ENCODE measurements at places on chromosomes 2 and 18.
A peak's percentile ranks its signal among the peaks of the same experiment; 100 is the strongest.

DNA sequence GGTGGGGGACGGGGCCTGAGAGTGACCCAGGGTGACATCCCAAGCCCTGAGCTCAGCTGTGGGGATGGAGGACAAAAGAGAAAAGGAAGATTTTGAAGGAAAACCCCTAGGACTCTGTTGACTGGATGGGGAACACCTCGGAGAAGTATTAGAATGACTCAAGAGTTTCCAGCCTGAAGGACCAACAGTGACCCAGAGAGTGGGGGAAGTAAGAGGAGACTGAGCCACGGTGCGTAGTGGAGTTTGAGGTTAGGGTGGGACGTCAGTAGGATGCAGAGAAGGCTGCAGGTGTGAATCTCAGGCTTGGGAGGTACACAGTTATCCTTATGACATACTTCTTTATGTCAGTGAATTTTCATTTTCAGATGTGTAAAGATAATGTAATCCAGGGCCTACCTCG, 119.5 kb downstream of the NCK2 start:
- DNase-seq, result no peak

DNA sequence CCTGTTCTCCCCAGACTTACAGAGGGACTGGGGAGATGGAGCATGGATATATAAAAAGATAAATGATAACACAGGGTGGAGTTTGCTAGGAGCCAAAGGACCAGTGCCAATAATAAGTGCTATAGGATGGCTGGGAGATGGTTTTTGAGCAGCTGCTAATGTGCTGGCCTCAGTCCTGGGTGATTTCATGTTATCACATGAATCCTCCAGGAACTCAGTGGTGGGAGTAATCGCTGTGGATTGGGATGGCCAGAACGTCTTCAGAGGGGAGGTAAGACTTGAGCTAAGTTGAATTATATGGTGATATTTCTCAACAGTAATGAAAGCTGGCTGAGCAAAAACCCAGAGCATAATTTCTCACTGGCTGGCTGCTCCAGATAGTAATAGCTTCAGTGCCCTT, 441.4 kb downstream of the SLC4A3 start:
- no peak for DNase-seq

- peak; percentile 63 for DNase-seq
Observed at GRCh38 chr2:39437522-39438296, 624 bp upstream of the MAP4K3 start.

GRCh38 chr18:34592961-34593382, 117.1 kb upstream of the DTNA start:
- no peak for DNase-seq

DNA sequence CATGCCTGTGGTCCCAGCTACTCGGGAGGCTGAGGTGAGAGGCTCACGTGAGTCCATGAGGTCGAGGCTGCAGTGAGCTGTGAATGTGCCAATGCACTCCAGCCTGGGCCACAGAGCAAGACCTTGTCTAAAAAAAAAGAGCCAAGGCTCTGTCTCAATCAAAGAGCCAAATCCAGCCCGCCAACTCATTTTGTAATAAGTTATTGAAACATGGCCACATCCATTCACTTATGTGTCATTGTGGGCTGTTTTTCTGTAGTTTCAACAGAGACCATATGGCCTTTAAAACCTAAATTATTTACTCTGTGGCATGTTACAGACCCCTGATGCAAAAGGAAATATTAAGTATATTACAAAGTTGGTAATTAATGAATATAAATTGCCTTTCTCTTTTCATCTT, 60.8 kb downstream of the GPR39 start:
- DNase-seq, result no peak

All from CD4-positive, alpha-beta T cell treated with Interleukin-4 for 1 hour (primary cell).